Esophagus squamous epithelium (tissue), 5 donors: ENCODE measurements at places on chromosomes 5 and 9.

GRCh38 chr9:34907044-34907443 lies 51.0 kb upstream of the PHF24 start:
- DNase-seq = no peak

DNA sequence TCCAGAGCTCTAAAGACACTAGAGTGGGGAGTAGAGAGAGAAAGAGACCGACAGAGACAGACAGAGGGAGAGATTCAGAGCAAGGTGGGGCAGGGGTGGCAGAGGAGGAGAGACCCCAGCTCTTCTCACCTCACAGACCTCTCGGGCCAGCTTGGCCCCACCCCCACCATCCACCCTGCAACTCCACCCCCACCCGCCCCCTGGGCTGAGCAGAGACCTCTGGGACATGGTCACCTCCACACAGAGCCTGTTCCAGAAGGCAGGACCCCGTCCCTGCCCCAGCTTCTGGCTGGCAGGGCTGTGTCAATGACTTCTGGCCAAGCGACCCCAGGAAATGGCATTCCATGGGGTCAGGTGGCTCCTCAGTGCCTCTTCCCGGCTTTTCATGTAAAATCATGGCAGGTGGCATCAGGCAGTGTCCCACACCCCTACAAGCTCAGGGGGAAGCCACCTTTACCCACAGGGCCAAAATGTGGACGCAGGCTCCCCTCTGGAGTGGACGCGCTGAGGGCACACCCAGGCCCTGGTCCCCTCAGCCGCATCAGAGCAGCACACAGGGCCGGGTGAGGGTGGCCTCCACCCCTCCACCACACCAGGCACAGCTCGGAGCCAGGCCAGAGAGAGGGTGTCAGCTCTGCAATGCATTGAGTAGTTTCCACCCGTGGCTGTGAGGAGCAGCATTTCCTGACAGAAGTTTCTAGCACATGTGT lies 131.2 kb upstream of the LPCAT1 start:
- DNase-seq = no peak

GRCh38 chr5:180647941-180648500 lies 1.4 kb downstream of the FLT4 start:
- DNase-seq = no peak

GRCh38 chr5:625516-625915 lies 13.4 kb downstream of the CEP72 start:
- no peak for DNase-seq

- no peak for DNase-seq
Observed at GRCh38 chr5:50733741-50734140, 67.3 kb downstream of the PARP8 start.

DNA sequence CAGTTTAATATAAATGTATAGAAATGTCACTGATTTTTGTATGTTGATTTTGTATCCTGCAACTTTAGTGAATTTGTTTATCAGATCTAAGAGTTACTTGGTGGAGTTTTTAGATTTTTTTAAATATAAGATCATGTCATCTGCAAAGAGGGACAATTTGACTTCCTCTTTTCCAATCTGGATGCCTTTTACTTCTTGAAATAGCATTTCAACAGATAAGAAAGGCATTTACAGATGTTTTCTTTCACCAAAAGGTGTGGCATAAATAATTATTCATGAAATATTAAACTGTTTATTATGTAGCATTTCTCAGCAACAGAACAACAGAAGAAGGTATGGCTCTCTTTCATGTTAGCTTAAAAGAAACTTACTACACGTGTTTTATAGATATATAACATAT lies 34.9 kb upstream of the NIPBL start:
- DNase-seq = no peak

DNA sequence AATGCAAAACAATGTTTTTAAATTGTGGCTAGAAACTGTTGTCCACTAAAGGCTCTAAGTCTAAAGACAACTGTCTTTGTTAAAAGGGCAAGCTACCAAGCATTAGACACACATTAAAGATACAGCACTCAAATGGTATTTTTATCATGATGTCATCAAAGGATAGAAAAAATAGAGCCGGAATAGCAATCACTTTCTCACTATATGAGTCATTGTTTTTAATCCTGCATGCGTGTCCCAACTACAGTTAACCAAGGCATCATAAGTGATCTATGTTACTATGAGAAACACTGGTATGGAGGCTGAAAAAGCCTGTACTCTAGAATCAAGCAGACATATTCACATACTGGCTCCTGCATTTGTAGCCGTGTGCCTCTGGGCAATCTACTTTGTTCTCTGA lies 1.9 kb upstream of the PJA2 start:
- no peak for DNase-seq
